ENCODE measurements at places on chromosomes 4 and X.

GRCh38 chr4:54484383-54484782 lies 173.4 kb upstream of the KIT start:
- no peak for DNase-seq

GRCh38 chr4:2954358-2955185 lies 8.6 kb downstream of the NOP14 start:
- no peak for DNase-seq

- DNase-seq, result no peak
These were observed 121.4 kb downstream of the NHS start for GRCh38 chrX:17496407-17496806.

DNA sequence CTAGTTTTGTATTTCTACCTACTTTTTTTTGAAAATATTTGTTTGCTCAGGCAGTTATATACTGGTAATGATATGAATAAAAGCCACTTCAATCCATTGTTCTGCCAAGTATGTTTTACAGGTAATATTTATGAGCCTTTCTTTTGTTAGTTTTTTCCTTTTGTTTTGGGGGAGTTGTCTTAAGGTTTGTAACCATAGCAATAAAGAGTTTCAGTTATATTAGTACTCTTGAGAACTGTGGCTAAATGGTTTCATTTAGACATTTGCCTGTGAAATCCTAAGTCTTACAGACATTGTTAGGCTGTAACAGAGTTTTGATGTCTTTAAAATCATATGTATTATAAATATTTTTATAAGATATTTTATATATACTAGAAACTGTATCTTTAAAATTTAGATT lies 150.1 kb downstream of the DIPK2B start:
- no peak for DNase-seq

DNA sequence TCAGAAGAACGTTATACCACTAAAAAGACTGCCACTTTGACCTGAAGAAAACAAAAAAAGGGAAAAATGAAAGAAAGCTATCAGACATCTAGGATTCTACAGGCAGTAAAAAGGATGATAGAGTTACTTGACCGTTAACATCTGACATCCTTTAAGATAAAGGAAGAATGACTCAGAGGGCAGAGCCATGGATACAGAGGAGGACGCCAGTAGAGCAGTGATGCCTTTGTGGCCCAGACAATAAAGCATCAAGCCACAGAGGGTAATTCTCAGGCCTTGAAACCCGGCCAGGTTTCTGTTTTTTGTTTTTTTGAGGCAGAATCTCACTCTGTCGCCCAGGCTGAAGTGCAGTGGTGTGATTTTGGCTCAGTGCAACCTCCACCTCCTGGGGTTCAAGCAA lies 9.5 kb upstream of the BEX1 start:
- no peak for DNase-seq

GRCh38 chrX:20519826-20520225 lies 253.1 kb upstream of the RPS6KA3 start:
- DNase-seq, result peak; percentile 8

DNA sequence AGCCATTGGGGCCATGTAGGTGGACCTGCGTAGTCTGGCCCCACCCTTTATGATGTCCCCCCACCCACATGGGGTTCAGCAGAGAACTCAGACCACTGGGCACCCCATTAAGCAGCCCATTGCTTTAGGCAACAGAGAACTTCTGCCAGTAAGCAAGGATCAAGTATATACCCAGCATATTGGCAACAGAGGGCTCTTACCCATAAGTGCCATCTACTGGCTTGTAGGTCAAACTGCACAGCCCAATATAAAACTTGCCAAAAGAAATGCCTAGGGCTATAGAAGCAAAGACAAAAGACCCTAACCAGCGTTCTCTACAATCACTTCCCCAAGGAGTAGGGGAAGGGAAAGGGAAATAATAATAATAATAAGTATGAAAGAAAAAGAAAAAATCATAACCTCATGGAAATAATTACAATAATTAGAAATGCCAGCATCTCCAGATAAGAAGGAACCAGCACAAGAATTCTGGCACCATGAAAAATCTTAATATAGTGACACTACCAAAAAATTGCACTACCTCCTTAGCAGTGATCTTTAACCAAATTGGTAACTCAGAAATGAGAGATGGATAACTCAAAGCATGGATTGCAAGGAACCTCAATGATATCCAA lies 1090.7 kb downstream of the FAT4 start:
- DNase-seq, result peak; percentile 43

DNA sequence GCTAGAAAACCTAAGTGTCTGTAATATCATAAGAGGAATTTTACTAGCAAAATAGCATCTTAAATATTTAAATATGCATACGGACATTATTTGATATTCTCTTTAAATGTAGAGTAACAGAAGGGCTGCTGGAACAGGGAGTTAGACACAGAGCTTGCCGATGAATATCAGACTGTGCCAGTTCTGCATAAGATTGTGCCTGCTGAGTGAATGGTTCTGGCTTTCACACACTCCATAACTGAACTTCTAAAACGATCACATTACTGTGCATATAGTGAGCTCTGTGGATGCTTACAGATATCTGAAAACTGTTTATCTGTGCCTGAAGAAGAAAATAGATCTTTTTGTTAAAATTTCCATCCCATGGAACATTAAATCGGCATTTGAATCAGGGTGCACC lies 867.4 kb upstream of the PCDH10 start:
- no peak for DNase-seq

DNA sequence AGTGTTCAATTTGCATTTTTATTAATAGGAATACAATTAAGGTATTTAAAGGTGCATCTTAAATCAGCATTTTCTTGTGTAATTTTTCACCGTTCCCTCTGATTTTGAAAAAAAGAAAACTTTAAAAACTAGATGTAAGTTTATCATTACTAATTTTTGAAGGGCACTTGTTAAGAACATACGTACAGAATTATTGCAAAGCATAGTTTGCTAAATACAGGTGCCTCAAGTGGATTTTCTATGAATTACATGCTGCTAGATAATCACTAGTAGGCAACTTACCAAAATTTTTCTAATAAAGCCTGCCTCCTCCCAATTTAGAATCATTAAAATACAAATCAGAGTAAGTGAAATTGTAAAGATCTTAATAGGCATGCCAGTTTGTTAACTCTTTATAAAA lies 8.5 kb downstream of the CNKSR2 start:
- DNase-seq, result no peak

- DNase-seq, result no peak
These were observed 6.2 kb upstream of the MOB1B start for GRCh38 chr4:70895811-70896491.

DNA sequence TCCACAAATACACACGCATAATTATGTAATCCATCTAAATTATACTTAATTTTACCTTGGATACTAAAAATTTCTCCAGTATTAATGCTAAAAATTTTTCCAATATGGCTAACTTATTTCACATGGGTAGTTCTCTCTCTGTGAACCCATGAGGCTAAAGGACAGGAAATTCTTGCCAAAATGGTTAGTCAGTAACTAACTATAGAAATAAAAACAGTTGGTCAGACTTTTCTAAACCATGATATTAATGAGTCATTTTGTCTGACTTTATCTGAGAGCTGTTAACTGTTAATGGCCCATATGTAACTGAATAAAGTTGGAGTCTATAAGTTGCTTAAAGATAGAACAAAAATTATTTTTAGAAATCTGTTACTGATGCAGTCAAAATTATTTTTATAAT lies 549.4 kb downstream of the TLL1 start:
- DNase-seq, result peak; percentile 90

DNA sequence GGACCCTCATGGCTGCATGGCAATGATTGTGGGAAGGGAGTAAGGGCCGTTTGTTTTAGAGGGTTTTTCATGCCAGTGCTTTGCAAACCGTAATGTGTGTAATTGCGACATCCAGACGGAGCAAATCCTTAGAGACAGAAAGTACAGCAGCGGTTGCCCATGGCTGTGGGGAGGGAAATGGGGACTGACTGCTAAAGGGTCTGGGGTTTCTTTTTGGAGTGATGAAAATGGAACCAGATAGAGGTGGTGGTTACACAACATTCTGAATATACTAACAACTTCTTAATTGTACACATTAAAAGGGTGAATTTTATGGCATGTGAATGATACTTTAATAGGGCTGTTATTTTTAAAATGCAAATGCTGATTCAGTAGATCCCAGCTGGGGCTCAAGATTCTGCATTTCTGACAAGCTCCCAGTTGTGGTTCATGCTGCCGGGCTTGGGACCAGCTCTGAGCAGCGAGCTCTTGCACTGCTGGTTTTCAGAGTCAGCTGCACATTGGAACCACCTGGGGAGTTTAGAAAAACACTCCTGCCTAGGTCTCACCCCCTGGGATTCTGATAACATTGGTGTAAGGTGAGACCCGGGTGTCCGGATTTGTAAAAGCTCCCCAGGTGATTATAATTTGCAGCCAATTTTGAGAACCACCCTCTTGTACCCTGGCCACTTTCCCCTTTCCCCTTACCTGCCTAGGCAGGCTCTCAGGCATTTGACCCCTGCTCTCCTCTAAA lies 47.7 kb downstream of the PRPS1 start:
- DNase-seq, result peak; percentile 42

- no peak for DNase-seq
These were observed 102.6 kb downstream of the LHFPL1 start for GRCh38 chrX:112577146-112577545.

GRCh38 chrX:122046226-122046625 lies 998.8 kb downstream of the GLUD2 start:
- DNase-seq, result peak; percentile 3

DNA sequence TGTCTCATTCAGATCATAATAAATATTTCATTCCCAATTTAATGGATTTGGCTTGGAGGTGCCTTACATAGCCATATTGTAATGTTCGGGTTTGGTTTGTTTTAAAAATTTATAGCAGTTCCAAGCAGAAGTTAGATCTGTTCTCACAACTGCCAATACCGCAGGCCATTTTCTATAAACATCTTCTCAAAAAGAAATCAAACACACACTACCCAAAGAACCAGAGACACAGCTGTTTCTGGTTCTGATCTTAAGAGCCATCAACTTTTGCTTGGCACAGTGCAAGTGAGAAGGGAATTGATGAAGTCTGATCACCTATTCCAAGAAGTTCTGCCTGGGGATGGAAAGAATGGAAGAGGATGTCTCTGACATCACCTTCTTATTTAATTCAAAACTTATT lies 22.9 kb downstream of the MID1IP1 start:
- DNase-seq, result no peak

- no peak for DNase-seq
These were observed 156.2 kb upstream of the PPP1R2C start for GRCh38 chrX:42934020-42934726.

- no peak for DNase-seq
These were observed 1249.2 kb downstream of the STIM2 start for GRCh38 chr4:28109801-28110200.

- peak; percentile 59 for DNase-seq
These were observed 126.8 kb downstream of the NFKB1 start for GRCh38 chr4:102627831-102628523.

DNA sequence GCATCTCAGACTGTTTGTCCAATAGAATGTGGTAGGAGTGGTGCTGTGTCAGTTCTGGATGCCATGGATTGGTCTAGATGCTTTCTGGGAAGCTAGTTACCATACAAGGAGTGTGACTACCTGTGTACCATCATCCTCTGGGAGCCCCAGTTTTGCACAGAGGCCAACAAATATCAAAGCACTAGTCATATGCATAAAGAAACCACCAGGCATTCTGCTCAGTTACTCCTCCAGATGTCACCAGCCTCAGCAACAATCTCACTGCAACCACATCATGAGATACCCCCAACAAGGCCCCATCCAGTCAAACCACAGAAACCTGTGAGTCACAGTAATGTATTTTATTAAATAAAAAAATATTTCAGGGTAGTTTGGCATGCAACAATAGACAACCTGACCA lies 435.8 kb upstream of the CPEB2 start:
- DNase-seq, result peak; percentile 57

GRCh38 chrX:6026429-6026828 lies 202.2 kb downstream of the NLGN4X start:
- no peak for DNase-seq

DNA sequence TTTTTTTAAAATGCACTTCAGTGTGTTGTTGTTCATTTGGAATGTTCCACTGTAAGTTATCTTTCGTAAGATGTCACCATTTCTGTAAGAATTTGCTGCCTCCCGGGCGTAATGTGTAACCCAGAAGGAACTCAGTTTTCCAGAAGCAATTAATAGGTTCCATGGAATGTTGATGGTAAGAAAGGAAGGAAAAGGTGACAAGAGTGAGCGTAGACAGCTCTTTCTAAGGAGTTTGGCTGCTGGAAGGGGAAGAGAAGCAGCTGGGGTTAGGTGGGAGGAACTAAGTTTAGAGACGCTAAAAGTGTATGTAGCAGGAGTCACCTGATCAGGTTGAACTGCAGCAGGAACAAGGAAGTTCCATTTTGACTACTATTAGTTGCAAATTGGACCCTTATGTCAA lies 35.9 kb downstream of the PNMA5 start:
- DNase-seq, result peak; percentile 2

DNA sequence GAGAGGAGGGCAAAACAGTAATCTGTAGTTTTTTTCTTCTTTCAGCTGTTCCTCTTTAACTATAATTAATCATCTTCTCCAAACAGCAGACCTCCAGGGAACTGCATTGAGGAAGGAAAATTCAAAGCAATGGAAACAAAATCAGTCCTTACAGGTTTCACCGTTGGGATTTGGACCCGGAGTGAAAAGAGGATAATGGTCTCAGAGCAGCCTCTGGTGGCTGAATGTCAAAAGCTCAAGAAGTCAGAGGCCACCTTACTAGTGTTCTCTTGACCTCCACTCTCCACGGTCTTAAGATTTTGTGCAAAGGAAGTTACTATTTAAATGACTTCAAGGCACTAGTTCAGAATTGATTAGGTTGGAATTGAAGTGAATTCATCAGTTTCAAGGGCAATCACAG lies 16.0 kb upstream of the MID1 start:
- DNase-seq, result peak; percentile 63

DNA sequence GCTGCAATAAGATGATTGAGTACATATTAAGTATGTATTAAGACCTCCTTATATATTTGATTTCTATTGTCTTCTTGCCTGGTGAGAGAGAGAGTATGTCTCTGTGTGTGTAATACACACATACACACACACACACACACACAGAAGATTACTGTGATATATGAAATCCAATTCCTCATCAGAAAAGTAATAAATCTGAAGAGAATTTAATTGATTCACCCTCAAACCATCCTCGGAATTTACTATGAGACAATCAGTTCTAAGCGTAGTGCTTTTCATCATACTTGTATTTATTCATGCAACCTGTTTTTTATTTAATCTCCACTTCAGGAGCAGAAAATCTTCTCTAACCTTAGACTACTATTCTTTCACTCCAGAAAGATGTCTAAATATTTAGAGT lies 62.3 kb upstream of the TLL1 start:
- peak; percentile 52 for DNase-seq

- no peak for DNase-seq
These were observed 113.4 kb downstream of the TBL1X start for GRCh38 chrX:9578083-9578779.

DNA sequence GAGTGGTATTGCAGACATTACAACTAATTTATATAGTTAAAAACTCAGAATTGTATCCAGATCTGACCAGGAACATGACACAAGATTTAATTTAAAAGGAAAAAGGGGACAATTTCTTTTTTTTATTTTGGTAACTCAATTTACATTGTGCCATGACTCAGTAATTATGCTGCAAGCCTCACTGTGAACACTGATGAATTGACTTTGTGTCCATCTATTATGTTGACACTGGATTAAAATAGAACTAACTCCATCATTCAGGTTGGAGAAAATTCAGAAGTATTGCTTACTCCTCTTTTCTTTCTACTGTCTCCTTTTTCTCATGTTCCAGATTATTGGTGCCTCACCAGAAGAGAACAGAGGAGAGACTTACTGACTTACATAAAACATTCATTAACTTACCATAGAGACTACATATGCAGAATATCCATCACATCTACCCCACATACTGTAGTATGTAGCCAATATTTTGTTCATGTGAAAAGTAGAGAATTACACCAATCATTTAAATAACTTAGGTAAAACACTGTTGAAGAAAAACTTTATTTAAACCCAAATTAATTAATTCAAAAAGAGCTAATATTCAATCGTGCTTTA lies 15.8 kb upstream of the LEF1 start:
- DNase-seq, result no peak

All from fibroblast of skin of scalp (primary cell).